ENCODE measurements at places on chromosomes 2 and 18.

GRCh38 chr18:42931491-42931890 lies 184.0 kb downstream of the RIT2 start:
- no peak for ATAC-seq

GRCh38 chr2:222955008-222955407 lies 94.2 kb downstream of the ACSL3 start:
- ATAC-seq: no peak

- no peak for ATAC-seq
Observed at GRCh38 chr2:15579641-15580040, 12.0 kb upstream of the DDX1 start.

GRCh38 chr2:64119369-64119768 lies 24.9 kb downstream of the PELI1 start:
- no peak for ATAC-seq

DNA sequence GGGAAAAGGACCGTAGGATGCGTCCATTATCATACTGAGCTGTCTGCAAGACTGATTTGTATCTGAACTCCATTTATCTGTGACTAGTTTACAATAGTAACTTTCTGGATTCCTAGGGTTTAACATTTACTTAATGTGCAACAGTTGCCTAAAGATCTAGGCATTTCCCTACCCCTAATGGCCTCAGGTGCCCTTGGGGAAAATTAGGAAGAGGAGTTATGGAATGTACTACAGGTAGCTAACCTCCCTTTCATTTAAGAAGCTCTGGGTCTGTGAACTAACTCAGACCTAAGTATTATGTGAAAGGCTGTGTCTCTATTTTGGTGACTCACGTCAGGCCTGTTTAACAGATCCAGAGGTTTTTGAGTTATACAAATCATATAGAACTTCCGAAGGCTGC lies 59.5 kb downstream of the TDRD15 start:
- ATAC-seq: no peak

DNA sequence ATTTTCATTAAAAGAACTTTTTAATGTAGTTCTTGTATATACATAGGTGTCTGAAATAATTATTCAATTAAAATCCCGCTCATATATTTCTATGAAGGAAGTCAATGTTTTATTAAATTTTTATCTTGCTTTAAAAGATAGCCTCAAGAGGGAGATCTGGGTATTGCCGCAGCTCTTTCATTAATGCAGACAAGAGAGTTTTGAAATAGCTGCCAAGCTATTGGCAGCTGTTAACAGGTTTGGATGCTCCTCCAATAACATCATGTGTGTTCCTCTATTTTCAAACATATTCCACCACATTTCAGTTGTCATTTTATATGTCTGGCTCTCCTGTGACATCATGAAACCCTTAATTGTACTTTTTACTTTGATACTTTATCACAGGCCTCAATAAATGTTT lies 12.9 kb upstream of the NT5C1B start:
- no peak for ATAC-seq

GRCh38 chr2:42087857-42088195 lies 40.0 kb downstream of the PKDCC start:
- ATAC-seq: no peak

GRCh38 chr2:43238176-43238575 lies 11.8 kb upstream of the ZFP36L2 start:
- ATAC-seq: no peak

GRCh38 chr18:14015416-14015815 lies 100.1 kb upstream of the MC2R start:
- no peak for ATAC-seq

GRCh38 chr2:102438578-102438977 lies 15.6 kb downstream of the IL18RAP start:
- ATAC-seq: peak; percentile 26

GRCh38 chr2:141381946-141382345 lies 748.9 kb downstream of the LRP1B start:
- no peak for ATAC-seq

- no peak for ATAC-seq
Observed at GRCh38 chr18:75041586-75041985, 167.4 kb downstream of the PTGR3 start.

DNA sequence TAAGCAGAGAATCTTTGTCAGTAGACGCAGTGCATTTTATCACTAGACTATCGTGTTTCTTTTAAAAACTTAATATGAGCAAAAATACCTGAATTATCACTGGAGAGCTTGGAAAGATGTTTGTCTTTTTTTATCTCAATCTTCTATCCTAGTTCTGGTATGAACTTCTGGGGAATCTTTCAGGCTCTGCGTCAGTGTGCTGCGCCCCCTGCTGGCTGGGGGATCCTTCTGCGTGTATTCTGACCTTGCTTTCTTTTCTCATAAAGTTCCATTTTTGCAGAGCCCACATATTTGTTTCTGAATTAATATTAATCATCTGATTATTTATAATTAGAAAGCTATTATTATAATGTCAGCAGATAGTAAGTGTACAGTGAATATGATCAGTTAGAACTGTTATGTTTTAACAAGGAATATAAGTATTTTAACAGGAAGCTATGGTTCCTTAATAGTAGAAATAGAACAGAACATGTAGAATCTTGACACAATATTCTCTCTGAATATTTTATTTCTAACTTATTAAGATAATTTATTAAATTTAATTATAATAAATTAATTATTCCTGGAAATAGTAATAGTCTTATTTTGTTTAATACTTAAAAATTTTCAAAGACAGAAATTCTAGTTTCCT lies 945.0 kb upstream of the CRIM1 start:
- no peak for ATAC-seq

DNA sequence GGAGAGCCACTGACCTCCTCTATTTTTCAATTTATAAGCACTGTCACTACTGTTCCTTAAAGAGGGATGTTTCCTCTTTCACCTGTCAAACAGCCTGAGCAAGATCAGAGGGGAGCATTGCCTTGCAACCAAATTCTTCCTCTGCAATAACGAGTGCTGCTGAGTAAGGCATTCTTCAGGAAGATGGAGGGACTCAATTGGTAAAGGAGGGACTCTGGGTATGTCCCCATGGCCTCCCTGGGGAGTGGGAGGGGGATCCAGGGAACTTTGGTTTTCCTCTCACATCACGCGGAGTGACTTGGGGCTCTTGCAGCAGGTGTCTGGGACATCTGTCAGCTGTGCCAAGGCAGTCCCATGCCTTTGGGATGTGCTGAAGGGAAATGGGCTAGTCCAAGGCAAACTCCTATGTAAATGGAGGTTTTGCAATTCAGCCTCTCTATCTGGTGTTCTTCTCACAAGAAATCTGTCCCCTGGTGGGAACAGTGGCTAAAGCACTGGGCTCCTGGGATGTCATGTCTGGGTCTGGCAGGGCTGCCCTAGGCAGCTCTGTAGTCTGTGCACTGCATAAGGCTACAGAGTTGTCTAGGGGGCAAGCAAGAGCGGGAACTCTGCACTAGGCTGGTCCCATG lies 14.4 kb upstream of the HES6 start:
- ATAC-seq: no peak

DNA sequence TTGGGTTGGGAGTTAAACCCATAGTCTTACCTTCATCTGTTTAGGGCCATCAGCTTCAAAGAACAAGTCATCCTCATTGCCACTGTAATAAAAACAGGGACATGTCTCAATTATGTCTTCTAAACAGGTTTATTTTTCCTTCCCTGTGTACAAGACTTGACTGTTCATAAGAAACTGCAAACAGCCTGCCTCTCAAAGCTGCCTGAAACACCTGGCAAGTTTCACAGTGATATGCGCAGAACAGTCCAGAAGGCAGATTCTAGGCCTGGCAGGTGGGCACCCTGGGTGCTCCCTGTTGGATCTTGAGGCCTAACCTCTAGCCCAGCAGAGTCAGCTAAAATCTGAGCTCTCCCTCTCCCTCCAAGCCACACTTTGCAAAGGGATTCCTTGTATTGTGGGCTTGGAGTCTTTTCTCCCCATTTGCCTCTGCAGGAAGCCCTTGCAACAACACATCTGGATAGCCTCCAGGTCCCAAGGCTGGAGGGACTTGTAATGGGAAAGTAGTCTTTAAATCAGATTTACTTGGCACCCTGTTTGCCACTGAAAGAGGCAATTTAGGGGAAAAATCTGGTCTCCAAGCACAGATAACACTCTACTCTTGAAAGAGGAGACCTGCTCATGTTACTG lies 930 bp downstream of the IL1B start:
- ATAC-seq: no peak

DNA sequence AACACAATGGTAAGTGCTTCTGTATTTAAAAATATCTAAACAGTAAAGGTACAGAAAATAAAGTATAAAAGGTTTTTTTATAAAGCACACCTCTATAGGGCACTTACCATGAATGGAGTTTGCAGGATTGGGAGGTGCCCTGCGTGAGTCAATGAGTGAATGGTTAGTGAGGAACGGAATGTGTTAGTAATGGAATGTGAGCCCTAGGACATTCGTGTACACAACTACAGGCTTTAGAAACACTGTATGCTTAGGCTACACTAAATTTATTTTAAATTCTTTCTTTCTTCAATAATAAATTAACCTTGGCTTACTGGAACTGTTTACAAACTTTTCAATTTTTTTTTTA lies 337.9 kb upstream of the SLC39A10 start:
- no peak for ATAC-seq

GRCh38 chr18:11955239-11956029 lies 25.9 kb upstream of the IMPA2 start:
- ATAC-seq: no peak

GRCh38 chr18:26741048-26741447 lies 124.5 kb downstream of the AQP4 start:
- ATAC-seq: no peak

DNA sequence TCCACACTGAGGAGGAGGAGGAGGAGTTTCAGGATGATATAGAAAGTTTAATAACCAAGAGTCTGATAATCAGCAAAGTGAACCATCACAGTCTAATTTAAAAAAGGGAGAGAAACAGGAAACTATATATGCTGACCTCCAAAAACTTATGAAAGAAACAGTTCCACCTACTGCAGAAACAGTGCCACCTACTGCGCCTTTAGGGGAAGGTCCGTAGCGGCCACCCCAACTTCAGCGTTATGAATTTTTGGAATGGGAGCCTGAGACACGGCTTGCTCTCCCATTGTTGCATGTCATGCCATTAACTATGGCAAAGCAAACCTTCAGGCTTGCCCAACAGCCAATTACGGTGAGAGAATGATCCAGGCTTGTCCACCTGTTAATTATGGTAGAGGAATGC lies 1719.2 kb upstream of the LRRTM1 start:
- ATAC-seq: no peak

DNA sequence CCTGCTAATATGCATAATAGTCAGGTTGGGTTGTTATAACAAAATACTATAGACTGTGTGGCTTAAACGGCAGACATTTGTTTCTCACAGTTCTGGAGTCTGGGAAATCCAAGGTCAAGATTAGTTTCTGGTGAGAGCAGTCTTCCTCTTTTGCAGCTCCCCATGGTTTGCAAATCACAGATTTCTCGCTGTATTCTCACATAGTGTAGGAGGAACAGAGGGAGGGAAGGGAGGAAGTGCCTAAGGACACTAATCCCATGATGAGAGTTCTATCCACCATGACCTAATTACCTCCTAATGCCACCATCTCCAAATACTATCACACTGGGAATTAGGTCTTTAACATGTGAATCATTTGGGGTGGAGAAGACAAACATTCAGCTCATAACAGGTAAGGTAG lies 20.1 kb upstream of the PTH2R start:
- no peak for ATAC-seq

- no peak for ATAC-seq
Observed at GRCh38 chr18:36402765-36403396, 105.4 kb downstream of the FHOD3 start.

- ATAC-seq: no peak
Observed at GRCh38 chr2:134413430-134413829, 159.6 kb downstream of the MGAT5 start.

DNA sequence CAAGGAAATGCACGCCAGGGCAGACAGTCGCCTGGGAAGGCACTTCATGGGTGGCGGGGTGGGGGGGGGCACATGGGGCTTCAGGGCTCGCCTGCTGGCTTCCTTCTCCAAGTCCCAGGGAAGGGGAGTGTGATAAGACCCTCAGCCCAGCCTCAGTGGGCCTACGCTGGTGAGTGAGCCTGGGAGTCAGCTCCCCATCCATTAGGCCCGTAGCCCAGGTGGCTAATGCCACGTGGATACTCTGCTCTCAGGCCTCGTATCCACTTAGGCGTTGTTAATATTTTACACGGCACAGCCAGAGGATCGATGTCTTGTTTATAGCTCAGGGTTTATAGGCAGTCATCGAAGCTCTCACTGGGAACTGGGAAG lies 47.1 kb downstream of the KCNIP3 start:
- ATAC-seq: no peak

- no peak for ATAC-seq
Observed at GRCh38 chr2:218516614-218517013, 51.5 kb downstream of the USP37 start.

GRCh38 chr2:197875763-197876162 lies 71.4 kb downstream of the PLCL1 start:
- no peak for ATAC-seq

GRCh38 chr18:8357320-8357719 lies 251.9 kb upstream of the RAB12 start:
- no peak for ATAC-seq

GRCh38 chr2:236947294-236947693 lies 138.4 kb upstream of the COPS8 start:
- no peak for ATAC-seq

DNA sequence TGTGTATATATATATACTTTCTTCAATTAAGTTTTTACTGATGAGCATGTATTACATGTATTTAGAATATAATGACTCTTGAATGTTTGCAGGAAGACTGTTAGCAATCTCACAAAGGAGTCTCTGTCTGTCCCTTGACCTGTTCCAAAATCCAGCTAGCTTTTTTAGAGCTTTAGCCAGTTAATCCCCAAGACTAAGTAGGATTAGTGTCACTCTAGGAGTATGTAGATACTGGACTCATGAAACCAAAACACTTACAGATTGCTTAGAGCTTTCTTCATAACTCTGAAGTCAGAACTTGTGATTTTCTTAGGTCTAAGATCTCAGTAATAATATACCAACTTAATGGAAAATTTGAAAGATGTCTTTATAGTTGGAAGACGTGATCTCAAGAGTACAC lies 2.2 kb downstream of the UBXN4 start:
- no peak for ATAC-seq

- no peak for ATAC-seq
Observed at GRCh38 chr2:147934881-147935620, 85.5 kb downstream of the ORC4 start.

DNA sequence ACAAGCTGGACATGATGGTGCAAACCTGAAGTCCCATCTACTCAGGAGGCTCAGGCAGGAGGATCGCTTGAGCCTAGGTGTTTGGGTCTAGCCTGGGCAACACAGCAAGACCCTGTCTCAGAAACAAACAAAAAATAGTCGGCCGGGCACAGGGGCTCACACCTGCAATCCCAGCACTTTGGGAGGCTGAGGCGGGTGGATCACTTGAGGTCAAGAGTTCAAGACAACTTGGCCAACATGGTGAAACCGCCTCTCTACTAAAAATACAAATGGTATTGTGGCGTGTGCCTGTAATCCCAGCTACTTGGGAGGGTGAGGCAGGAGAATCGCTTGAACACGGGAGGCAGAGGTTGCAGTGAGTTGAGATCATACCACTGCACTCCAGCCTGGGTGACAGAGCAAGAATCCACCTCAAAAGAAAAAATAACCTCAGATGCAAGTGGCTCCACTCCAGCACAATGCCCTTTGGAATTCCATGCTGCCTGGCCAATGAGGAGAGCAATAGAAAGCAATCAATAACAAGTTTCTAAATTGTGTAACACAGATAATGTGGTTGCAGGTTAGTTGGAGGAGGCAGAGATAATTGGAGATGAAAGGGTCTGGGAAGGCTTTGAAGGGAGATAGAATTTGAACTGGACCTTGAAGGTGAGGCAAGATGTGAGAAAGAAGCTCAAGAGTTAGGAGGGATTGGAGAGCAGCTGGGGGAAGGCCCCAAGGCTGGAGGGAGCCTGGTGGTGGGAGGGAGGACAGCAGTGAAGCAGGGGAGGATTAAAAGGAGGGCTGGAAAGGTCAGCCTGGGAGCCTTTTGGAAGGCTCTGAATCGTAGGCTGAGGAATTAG lies 6.0 kb downstream of the TTC31 start:
- ATAC-seq: no peak

Measured in activated T-helper 17 cell treated with anti-CD3 and anti-CD28 coated beads, Interleukin-2, amount 50 U/mL, for 72 hours (primary cell).